Uterus (tissue), 4 donors: ENCODE measurements at places on chromosomes 11 and 22. TPM values are rescaled to one million over a fixed set of nuclear protein-coding genes. Genes with fewer than 3 reads are reported as not detected.
A peak's percentile ranks its signal among the peaks of the same experiment; 100 is the strongest.

DNA sequence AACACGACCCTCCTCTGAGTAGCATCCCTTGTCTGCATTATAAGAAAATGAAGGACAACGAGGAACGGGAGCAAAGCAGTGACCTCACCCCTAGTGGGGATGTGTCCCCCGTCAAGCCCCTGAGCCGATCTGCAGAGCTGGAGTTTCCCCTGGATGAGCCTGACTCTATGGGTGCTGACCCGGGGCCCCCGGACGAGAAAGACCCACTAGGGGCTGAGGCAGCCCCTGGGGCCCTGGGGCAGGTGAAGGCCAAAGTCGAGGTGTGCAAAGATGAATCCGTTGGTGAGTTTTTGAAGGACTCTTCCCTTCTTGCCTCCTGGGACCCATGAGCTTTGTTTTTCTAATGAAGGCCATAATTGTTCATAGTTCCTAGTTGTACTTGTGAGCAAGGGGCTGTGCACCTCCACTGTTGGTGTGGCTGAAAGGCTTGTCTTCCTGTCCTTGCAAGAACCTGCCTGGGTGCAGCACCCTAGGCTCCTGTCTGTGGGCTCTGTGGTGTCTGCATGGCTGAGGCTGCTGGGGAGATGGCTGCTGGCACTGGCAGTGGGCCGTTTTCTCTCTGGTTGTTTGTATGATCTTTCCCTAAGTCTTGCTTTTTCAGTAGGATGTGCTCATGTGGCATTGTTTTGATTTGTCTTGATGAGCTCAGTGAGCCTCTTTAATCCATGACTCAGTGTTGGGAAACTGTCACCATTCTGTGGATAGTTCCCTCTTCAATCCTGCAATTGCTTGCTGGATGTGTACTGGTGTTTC, 10.1 kb downstream of the DGCR8 start:
- H3K4me1 ChIP-seq = no peaks in the 10 kb centered on the region
- no peak for DNase-seq
- H3K27me3 ChIP-seq = no peaks in the 10 kb centered on the region
- no peak overlapping the region for H3K27ac ChIP-seq
- H3K36me3 ChIP-seq = no peaks in the 10 kb centered on the region

DNA sequence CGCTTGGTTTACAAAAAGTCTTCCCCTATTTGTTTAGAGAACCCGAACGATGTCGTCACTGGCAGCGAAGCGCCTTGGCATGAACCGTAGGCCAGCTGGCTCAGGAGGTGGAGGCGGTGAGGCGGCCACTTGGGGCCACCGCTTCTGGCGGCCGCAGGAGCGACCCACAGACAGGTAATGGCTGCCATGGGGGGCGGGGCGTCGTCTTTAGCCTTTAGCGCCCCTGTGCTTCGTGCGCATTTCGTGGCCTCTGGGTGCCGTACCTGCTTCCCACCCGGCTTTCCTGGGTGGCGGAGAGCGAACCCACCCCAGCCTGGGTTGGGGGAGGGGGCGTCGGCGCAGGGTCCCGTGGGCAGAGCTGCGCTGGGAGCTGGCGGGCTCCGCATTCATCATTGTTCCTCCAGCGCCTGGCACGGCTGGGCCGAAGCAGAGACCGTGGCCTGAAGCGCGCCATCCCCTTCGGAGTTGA, 469 bp upstream of the OSBP2 start:
- H3K27ac ChIP-seq = peak overlapping the region; percentile 22
- H3K27me3 ChIP-seq = no peaks in the 10 kb centered on the region
- H3K36me3 ChIP-seq = no peaks in the 10 kb centered on the region
- H3K4me3 ChIP-seq = peak overlapping the region; percentile 32
- DNase-seq = peak; percentile 39
- no peaks in the 10 kb centered on the region for H3K4me1 ChIP-seq

DNA sequence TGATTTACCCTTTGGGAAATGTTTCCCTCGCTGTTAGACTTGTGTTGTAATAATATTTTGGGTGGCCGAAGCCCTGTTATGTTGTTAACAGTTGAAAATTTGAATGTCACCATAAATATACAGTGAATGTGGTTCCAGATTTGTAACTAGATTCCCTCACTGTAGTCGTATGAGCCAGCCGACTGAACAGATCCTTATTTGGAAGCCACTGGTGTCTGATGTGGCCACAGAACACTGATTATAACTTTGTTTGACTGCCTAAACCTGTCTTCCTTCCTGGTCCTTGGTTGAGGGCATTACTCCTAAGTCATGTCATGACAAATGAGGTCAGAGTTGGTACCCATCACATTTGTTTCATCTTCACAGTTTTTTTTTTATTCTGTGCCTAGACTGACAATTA, 45.4 kb downstream of the YAP1 start:
- no peak for DNase-seq
- peak overlapping the region; percentile 35 for H3K27ac ChIP-seq
- peaks cover 13% of the 10 kb centered on the region for H3K4me1 ChIP-seq
- no peaks in the 10 kb centered on the region for H3K27me3 ChIP-seq
- no peak overlapping the region for H3K4me3 ChIP-seq

DNA sequence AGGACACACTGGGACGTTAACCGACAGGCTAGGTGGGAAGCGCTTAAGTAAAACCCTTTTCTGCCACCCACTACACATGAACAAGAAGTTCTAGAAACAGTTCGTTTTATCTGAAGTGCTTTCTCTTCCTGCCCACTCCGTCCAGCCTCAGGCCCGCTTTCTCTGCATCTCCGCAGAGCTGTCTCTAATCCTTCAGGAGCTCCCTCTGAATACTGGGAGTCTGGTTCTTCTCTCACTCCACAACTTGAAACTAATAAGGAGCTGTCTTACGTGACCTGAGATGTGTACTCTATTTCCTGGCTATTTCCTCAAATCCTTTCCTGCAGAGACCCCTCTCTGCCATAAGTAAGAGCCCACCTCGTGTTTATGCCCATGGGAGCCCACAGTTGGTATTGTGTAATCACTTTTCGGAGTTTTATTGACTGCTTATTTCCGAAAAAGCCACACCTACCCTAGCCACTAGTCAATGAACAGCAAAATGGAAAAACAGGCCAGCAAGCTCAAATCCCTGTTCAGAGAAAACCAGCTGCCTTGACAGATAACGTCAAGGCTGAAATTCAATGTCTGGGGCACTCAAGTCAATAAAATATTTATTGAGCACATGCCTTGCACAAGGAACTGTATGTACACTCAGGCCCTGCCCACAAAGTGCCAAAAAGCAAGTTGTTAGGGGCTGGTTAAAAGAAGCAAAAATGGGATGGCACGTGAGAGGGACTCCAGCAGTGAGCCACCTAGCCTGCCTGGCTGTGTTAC, 4.9 kb downstream of the PC start:
- no peaks in the 10 kb centered on the region for H3K36me3 ChIP-seq
- DNase-seq = no peak

DNA sequence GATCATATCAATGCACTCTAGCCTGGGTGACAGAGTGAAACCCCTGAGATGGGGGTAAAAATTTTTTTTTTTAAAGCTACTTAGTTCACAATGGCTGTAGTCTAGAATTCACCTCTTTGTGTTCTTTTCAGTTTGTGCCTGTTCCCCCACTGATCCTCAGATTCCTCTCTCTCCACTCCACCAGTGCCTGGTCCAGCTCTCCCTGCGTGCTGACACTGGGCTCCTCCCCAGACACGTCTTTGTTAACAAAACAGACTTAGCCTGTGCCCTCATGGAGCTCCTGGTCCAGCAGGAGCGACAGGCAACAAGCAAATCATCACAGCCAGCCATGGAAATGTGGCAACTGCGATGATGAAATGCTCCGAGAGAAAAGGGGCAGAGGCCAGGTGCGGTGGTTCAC, 34.0 kb downstream of the IFT27 start:
- H3K27me3 ChIP-seq = no peaks in the 10 kb centered on the region
- no peak overlapping the region for H3K4me3 ChIP-seq
- H3K36me3 ChIP-seq = no peaks in the 10 kb centered on the region
- no peak overlapping the region for H3K27ac ChIP-seq
- H3K4me1 ChIP-seq = no peaks in the 10 kb centered on the region
- DNase-seq = no peak

GRCh38 chr11:18761741-18762140, 29.9 kb downstream of the PTPN5 start:
- H3K4me1 ChIP-seq = no peaks in the 10 kb centered on the region
- no peak overlapping the region for H3K4me3 ChIP-seq
- H3K27me3 ChIP-seq = no peaks in the 10 kb centered on the region
- no peaks in the 10 kb centered on the region for H3K36me3 ChIP-seq
- DNase-seq = no peak
- no peak overlapping the region for H3K27ac ChIP-seq

DNA sequence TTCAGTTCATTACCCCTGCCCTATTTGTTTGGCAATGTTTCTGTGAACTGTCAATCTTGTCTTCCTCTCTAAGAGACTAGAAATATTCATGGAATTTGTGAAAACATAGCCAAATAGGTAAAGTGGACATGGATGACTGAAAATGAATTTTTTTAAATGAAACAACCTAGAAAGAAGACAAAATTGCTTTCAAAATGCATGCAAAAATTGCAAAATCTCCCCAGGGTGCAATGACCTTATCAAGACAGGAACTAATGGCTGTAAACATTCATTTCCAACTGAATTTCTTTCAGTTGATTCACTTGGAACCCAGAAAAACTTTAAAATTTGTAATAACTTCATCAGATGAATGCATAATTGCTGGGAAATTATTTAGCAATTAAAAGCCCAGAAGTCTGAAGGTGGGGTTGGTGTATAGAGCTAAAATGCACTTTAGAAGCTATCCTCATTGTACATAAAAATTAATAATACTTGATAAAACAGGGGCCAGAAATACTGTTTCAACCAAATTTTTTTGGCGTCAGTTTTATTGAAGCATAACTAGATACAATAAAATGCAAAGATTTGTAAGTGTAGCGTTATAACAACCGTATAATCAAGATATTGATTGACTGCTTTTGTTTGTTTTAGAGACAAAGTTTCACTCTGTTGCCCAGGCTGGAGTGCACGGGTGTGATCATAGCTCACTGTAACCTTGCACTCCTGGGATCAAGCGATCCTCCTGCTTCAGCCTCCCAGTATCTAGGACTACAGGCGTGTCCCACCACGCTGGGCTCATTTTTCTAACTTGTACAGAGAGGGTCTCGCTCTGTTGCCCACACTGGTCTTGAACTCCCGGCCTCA, 27.6 kb upstream of the SLC35C1 start:
- H3K36me3 ChIP-seq = no peaks in the 10 kb centered on the region
- H3K27me3 ChIP-seq = no peaks in the 10 kb centered on the region
- no peak overlapping the region for H3K4me3 ChIP-seq
- no peaks in the 10 kb centered on the region for H3K4me1 ChIP-seq
- no peak for DNase-seq

- H3K27me3 ChIP-seq = no peaks in the 10 kb centered on the region
- H3K27ac ChIP-seq = no peak overlapping the region
- H3K4me1 ChIP-seq = no peaks in the 10 kb centered on the region
- H3K36me3 ChIP-seq = no peaks in the 10 kb centered on the region
- DNase-seq = no peak
Observed at GRCh38 chr11:20355221-20356219, 8.0 kb upstream of the HTATIP2 start.

GRCh38 chr22:30312053-30312452, 14.7 kb downstream of the TBC1D10A start:
- H3K27ac ChIP-seq = peak overlapping the region; percentile 86
- no peak for DNase-seq
- no peaks in the 10 kb centered on the region for H3K36me3 ChIP-seq
- H3K4me3 ChIP-seq = no peak overlapping the region

- DNase-seq = no peak
- no peaks in the 10 kb centered on the region for H3K36me3 ChIP-seq
- H3K4me1 ChIP-seq = no peaks in the 10 kb centered on the region
- no peak overlapping the region for H3K4me3 ChIP-seq
- no peak overlapping the region for H3K27ac ChIP-seq
Observed at GRCh38 chr11:26761361-26761809, 39.5 kb upstream of the SLC5A12 start.

DNA sequence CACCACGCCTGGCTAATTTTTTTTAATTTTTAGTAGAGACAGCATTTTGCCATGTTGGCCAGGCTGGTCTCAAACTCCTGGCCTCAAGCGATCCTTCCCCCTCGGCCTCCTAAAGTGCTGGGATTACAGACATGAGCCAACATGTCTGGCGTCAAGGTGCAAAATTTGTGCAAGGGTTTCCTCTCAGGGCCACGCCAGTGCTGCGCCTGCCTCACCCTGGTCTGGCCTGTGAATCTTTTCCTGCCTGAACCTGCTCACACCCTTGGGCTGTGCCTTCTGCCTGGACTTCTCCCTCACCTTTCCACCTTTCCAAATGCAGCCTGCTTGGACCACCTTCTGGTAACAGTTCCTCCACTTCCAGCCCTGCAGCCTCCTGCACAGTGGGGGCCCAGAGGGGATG, 43.4 kb downstream of the MCM5 start:
- no peaks in the 10 kb centered on the region for H3K36me3 ChIP-seq
- DNase-seq = no peak
- H3K27me3 ChIP-seq = no peaks in the 10 kb centered on the region
- no peak overlapping the region for H3K27ac ChIP-seq
- H3K4me1 ChIP-seq = no peaks in the 10 kb centered on the region

GRCh38 chr22:32809786-32810554, 8.5 kb downstream of the TIMP3 start:
- H3K27me3 ChIP-seq = no peaks in the 10 kb centered on the region

DNA sequence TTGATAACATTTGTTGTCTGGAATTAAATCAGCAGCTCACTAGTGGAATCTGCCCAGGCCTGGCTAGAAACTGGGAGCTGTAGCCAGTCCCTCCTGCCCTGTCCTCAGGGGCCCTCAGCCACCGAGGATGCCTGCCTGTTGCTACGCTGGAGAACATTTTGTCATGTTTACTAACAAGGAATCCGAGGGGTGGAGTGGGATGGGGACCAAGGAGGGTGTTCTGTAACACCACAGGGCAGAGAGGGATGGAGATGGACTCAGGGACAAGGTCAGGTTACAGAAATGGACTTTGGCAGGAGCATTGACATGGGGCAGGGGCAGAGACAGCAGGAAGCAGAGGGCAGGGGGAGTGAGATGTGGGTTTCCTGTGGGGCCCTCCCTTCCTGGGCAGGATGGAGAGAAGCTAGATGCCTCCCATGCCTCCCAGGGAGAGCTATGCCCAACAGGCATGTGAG, 45.8 kb upstream of the AMPD3 start:
- no peak overlapping the region for H3K27ac ChIP-seq
- no peaks in the 10 kb centered on the region for H3K36me3 ChIP-seq
- no peak overlapping the region for H3K4me3 ChIP-seq
- no peak for DNase-seq

GRCh38 chr11:130874955-130875531, 41.2 kb downstream of the SNX19 start:
- no peak overlapping the region for H3K4me3 ChIP-seq
- no peaks in the 10 kb centered on the region for H3K27me3 ChIP-seq
- peak overlapping the region; percentile 20 for H3K27ac ChIP-seq
- no peaks in the 10 kb centered on the region for H3K4me1 ChIP-seq
- H3K36me3 ChIP-seq = no peaks in the 10 kb centered on the region
- no peak for DNase-seq

Gene UPK2
- not detected for total RNA-seq

Gene WNT7B
- not detected for total RNA-seq

Gene NLRP10
- total RNA-seq = not detected

Gene NXPE4
- total RNA-seq = not detected

Gene APOL6
- 19.8 TPM for total RNA-seq

Gene ZP1
- not detected for total RNA-seq

Gene AGBL2
- total RNA-seq = 1.3 TPM

Gene TRPM5
- not detected for total RNA-seq
